ENCODE measurements at places on chromosomes 16 and 17.

GRCh38 chr17:2120586-2121335, 65.9 kb downstream of the HIC1 start:
- no peak for DNase-seq

GRCh38 chr16:24045641-24046040, 209.9 kb downstream of the PRKCB start:
- DNase-seq = no peak

DNA sequence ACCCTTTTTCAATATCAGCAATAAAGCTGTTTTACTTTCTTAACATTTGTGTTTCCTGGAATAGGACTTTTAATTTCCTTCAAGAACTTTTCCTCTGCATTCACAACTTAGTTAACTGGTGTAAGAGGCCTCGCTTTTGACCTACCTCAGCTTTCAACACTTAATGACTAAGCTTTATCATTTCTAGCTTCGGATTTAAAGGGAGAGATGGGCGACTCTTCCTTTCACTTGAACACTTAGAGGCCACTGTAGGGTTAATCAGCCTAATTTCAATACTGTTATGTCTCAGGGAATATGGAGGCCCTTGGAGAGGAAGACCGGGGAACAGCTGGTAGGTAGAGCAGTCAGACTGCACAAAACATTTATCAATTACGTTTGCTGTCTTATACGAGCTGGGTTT, 4.7 kb downstream of the SYNRG start:
- DNase-seq = no peak

GRCh38 chr17:47275245-47275984, 21.8 kb downstream of the ITGB3 start:
- DNase-seq = no peak

DNA sequence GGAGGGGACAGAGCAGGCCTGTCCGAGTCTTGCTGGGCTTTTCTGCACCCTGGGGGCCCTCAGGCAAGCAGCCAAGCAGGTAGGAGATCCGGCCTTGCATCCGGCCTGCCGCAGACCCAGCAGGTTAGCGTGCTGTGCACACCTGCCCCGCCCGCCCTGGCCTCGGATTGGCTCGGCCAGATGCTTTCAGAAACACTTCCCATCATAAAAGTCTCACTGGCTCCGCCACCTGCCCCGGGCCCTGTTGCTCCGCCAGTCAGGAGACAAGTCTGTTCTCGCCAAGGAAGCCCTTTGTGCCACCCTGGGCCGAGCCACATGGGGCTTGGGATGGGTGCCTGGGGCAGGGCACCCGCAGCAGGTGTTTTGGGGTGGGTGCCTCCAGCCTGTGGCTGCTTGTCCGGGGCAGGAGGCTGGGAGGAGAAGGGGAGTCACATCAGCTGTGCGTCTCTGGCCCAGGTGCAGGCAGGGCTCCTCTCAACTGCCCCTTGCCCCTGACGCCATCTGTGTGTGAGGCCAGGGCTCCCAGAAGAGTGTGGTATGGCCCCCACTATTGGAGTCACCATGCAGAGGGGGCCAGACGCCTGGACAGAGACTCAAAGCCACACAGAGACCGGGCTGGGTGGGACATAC, 228.2 kb upstream of the GSE1 start:
- no peak for DNase-seq

GRCh38 chr16:2214719-2214968, at the start of gene PGP:
Gene PGP (minus strand): TSS chr16:2214840. CDS start chr16:2214777, 63 bp downstream.
- no peak for DNase-seq

DNA sequence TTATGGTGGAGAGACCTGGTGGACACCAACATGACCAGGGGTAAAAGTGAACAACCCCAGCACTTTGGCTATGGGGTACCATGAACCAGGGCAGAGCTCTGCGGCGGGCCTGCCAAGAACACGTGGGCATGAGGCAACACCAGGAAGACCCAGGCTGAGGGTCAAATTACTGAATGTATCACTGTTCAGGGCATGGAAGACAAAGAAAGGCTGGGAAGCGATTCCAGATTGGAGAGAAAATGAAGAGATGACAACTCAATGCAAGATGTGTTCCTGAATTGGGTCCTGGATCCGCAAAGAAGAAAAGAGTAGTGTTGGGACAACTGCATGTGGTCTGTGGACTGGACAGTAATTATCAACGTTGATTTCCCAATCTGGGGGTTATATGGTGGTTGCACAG, 19.8 kb downstream of the SPHK1 start:
- no peak for DNase-seq

- no peak for DNase-seq
Observed at GRCh38 chr16:85464383-85465305, 148.5 kb upstream of the GSE1 start.

- no peak for DNase-seq
Observed at GRCh38 chr16:67104845-67105244, 4.9 kb upstream of the PHAF1 start.

DNA sequence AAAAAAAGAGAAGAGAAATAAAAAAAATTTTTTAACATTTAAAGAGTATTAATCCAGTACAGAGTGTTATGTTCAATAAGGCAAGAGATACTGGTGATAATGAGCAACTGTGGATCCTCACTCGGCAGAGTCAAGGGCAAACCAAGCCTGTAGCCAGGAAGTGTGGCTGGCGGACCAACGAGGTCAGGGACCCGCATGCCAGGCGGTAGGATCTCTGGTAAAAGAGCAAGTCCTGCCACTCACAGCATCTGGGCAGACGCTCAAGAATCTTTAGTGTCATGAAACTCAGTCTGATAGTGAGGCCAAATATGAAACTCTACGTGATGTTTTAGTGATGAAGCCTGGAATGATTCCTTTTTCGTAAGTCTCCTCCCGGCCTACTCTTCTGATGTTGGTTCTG, 8.3 kb upstream of the GEMIN4 start:
- no peak for DNase-seq

All from activated CD8-positive, alpha-beta memory T cell treated with anti-CD3 and anti-CD28 coated beads, Interleukin-2, amount 10 ng/mL, durations not matched to agents 7 days and 5 days (primary cell).